SK-N-DZ (cell line): ENCODE measurements at places on chromosomes 2 and 18.

- no peak for DNase-seq
Measured at GRCh38 chr2:169038338-169038757, 7.2 kb upstream of the ABCB11 start.

GRCh38 chr2:33453905-33454479, 22.5 kb upstream of the RASGRP3 start:
- no peak for DNase-seq

DNA sequence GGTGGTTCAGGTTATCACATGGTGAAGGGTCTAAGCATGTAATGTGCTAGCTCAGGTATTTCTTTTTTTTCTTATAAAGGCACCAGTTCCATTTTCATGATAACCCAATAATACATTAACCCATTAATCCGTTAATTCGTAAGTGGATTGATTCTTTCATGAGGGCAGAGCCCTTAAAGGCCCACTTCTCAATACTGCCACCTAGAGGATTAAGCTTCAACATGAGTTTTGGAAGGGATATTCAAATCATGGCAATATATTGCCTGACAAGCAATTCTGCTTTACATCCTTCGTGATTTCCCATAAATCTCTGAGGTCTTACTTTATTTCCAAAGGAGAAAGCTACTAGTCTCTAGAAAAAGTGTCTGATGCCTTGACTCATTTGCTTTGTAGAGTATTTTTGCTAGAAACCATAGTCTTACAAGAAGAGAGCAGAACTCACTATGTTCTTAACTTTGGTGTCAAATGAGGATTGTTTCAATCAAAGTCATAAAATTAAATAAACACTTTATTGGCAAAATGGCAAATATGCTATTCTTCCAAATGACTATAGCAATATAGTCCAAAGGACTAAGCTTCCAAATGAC, 271.3 kb downstream of the KCNS3 start:
- peak; percentile 40 for DNase-seq

- DNase-seq: no peak
Measured at GRCh38 chr2:186543561-186544131, 46.2 kb upstream of the ITGAV start.

- DNase-seq: no peak
Measured at GRCh38 chr2:43174368-43174916, 52.0 kb downstream of the ZFP36L2 start.

DNA sequence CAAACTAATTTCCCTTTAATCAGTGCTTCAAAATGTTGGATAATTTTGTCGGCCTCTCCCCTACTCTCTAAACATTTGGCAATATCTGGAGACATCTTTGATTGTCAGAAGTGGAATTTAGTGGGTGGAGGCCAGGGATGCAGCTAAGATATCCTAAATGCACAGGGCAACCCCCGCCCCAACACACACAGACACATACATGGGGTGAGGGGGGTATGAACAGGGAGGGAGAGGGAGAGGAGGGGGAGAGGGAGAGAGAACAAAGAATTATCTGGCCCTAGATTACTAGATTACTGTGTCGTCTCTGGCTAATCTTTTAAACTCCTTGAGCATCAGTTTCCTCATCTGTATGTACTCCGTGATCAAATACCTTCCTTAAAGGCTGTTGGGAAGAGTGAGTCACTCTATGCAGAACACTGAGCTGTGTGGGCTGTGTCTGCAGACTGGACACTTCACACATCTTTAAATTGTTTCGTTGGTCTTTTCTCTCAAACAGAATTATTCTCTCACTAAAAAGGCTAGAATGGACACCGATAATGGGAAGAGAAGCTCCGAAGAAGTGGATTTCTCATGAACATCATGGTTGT, 2.9 kb downstream of the RNF149 start:
- no peak for DNase-seq

DNA sequence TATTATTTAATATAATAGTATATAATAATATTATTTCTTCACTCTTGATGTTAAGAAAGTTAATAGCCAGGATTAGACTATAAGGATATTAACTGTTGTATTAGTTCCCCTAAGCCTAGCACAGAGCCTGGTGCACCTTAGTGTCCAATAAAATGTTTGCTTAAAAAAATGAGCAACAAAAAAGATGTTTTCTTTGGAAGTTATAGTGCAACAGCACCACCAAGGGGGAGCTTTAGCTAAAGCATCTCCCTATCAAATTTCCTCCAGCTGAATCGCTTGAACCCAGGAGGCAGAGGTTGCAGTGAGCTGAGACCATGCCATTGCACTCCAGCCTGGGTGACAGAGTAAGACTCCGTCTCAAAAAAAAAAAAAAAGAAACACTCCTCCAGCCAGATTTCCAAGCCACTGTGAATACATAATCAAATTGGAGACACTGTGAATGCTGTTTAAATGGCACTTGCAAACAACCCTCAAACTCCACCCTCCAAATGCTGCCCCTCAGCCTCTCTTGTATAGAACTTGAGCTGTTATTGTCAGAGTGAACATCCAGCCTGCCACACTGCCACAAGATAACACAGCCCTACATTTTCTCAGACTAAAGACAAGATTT, 221.9 kb downstream of the DYM start:
- peak; percentile 27 for DNase-seq

- DNase-seq: no peak
Measured at GRCh38 chr2:25322312-25322711, 19.4 kb downstream of the DNMT3A start.

DNA sequence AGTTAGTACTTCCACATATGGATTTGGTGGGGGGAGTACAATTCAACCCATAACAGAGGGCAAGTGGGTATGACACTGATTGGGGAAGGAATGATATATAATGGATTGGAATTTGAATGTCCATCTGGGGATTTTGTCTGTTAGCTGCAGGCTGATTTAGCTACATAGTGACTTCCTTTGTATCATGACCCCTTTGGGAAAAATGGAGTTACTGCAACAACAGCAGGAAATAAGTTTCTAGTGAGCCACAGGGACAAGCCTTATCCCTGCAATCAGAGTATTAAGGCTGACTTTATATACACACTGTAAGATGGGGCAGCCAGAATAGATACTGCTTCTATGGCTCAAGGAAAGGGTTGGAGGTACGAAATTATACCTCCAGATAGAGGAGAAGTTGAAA, 404.4 kb upstream of the MEIS1 start:
- DNase-seq: peak; percentile 9

DNA sequence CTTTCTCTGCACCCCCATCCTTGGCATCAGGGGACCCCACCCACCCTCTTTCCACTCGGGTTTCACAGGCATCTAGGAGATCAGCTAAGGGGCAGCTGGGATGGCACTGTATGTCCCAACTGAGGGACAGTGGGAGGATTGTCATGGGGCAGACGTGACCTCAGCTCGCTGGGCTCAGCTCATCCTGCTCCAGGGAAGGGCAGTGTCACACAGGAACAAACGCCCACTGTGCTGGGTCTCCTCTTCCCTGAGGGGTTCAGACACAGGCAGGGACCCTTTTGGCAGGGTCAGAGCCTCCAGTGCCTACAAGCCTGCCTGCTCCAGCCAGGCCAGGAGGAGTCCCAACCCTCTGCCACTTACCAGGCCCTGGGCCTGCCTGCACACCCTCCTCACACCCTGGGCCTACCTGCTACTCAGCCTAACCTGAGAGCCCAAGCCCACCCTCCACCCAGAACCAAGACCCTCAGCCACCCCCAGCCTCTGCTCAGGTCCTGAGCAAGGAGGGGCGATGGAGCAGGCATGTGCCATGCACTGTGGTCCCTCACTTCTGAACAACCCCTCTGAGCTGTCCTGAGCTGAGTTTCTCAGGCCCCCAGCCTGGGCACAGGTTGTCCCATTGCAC, 68.2 kb downstream of the HS1BP3 start:
- DNase-seq: no peak

DNA sequence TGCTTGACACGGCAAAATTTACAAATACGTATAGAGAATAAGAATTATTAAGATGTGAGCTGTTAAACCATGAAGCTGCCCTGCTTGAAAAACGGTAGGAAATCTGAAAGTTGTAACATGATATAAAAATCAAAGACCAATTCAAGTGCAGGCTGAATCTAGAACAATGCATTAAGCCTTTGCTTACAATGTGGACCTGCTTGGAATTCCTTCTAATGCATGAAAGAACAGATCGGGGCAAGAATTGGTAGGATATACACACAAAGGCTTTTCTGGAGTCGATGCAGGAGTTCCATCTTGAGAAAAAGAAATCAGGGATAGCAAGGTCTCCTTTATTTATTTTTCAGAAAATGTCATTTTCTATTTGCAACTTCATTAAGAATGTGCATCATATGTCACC, 136.8 kb downstream of the DLGAP1 start:
- DNase-seq: no peak

DNA sequence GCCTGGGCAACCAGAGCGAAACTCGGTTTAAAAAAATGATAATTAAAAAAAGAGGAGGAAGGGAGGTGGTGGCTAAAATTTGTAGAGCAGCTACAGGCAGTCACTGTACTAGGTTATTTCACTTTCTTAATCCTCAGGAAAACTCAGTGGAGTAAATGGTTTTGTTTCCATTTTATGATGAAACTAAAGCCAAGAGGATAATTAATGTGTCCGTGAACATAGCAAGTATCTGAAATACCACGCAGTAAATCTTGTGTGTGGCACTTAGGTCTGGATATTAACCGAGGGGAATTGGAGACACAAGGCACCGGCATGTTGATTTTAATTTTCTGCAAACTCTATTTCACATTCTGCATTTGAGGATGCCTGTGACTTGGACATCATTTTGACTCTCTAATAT, 14.5 kb downstream of the SH3BP4 start:
- no peak for DNase-seq

GRCh38 chr2:191050640-191050987, 36.6 kb upstream of the STAT1 start:
- no peak for DNase-seq

DNA sequence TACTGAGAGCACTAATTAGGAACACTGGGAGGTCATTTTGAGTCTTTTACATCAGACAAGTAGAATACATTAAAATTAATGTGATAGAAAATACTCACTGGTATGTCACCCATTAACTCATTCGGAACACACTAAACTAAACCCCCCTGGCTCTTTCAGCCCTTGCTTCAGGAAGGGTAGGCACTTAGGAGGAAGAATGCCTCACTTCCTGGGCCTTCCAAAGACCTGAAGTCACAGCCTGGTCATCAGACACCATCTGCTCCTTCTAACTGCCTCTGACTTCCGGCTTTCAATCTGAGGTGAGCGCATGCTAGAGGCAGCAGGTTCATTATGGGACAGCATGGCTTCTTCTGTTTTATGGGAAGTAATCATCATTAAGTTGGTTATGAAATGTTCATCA, 451.4 kb downstream of the PID1 start:
- no peak for DNase-seq

DNA sequence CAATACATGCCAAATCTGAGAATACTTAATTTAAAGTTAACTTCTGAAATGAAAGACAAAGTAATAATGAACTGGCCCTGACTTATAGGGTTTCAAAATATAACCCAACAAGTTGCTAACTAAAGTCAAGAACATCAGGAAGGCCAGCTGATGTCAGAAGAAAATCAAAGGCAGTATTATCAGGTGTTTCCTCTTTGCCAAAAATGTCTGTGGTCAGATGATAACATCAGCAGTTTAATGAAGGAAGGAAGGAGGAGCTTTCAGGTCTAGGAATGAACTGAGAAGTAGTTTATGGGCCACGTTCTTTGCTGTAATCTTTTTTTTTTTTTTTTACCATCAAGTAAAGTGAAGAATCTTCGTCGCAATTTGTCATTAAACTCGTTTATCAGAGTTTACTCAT, 40.9 kb downstream of the CDH2 start:
- DNase-seq: no peak

- DNase-seq: no peak
Measured at GRCh38 chr2:168767258-168767657, 35.2 kb upstream of the NOSTRIN start.

GRCh38 chr2:30293303-30293921, 62.1 kb downstream of the LBH start:
- DNase-seq: no peak
